ENCODE measurements at places on chromosomes 7 and 10.
A peak's percentile ranks its signal among the peaks of the same experiment; 100 is the strongest.

GRCh38 chr7:86908948-86909347 lies 150.5 kb downstream of the ELAPOR2 start:
- DNase-seq: peak; percentile 42

DNA sequence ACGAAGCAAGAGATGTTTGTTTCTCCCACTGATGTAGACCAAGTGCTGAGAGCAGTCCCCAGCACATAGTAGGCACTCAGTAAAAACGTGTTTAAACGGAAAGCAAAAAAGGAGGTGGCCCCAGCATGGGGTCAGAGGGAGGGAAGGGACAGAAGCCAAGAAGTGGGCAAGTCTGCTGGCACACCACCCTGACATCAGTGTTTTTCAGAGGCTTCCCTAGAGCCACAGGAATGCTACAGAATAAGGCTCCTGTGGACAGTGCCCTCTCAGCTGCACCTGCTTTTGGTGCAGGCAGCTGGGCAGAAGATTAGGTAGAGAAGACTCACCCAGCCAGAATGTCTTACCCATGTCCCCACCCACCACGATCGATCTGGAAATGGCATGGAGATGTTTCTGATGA lies 8.3 kb upstream of the ANKRD1 start:
- DNase-seq: no peak

GRCh38 chr10:37780536-37780935 lies 76.9 kb downstream of the ZNF248 start:
- DNase-seq: no peak

- DNase-seq: no peak
These were observed 16.6 kb upstream of the WDFY4 start for GRCh38 chr10:48667960-48668590.

GRCh38 chr10:31321396-31321941 lies 2.5 kb downstream of the ZEB1 start:
- DNase-seq: no peak

DNA sequence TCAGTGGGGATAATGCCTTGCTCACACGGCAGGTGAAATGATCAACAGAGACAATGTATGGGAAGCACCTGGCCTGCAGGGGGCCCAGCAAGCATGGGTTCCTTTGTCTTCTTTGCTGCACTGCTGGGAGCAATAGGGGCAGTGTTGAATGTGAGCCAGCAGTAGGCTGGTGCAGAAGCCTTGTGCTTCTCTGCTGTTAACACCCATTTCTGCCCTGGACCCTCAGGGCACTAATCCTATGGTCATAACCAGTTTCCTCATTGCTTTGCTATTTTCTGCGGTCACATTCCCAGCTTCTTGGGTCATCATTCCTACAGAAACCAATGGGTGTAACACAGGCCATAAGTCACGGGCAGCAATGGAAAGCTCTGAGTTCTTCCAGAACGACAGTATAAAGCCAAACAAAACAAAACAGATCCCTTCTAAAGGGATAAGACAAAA lies 10.9 kb upstream of the LGI1 start:
- DNase-seq: peak; percentile 74

DNA sequence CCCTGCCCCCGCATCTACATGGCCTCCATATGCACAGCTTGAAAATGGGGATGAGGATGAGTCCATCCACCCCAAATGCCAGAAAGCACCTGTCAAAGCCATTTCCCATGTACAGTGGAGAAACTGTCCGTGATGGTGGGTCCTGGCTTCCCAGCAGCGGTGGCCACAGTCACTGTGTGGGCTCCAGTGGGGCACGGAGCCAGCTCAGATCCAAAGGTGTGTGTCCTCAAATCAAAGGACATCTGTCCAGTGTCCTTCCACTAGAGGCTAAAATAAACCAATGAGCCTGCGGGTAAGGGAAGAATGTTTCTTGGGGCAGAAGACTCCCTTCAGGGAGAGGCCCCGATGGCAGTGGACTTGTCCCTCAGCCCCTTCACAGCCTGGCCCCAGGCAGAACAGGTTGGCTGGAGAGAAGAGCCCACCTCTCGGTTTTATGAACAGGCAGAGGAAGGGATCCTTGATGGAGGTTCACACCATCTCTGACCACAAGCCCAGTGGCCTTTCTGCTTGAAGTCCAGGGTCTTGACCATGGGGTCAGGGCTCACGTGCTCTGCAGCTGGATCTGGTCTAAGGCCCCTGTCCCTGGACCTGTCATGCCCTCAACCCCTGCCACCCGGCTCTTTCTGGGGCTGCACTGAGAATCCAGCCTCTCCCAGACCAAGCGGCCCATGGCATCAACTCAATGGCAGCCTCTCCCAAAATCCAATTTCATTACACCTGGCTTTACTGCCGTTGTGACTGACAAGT lies 106.9 kb downstream of the TCERG1L start:
- DNase-seq: no peak

Measured in iPS-NIHi11 (cell line).